Lung (tissue), 17 donors: ENCODE measurements at places on chromosomes 7 and 10.

DNA sequence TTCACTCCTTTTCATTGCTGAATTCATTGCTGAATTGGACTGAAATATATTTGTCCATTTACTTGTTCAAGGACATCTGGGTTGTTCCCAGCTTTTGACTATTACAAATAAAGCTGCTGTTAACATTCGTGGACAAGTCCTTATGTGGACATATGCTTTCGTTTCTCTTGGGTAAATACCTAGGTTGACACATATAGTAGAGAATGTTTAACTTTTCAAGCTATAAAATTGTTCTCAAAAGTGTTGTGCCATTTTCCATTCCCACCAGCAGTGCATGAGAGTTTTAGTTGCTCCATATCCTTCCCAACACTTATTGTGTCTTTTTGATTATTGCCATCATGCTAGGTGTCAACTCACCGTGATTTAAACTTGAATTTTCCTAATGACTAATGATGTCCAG, 17.5 kb upstream of the CPVL start:
- no peak for DNase-seq

- no peak for DNase-seq
These were observed 5.8 kb downstream of the MINDY4 start for GRCh38 chr7:30776971-30777370.

GRCh38 chr10:130761788-130762301, 549.7 kb downstream of the TCERG1L start:
- no peak for DNase-seq

DNA sequence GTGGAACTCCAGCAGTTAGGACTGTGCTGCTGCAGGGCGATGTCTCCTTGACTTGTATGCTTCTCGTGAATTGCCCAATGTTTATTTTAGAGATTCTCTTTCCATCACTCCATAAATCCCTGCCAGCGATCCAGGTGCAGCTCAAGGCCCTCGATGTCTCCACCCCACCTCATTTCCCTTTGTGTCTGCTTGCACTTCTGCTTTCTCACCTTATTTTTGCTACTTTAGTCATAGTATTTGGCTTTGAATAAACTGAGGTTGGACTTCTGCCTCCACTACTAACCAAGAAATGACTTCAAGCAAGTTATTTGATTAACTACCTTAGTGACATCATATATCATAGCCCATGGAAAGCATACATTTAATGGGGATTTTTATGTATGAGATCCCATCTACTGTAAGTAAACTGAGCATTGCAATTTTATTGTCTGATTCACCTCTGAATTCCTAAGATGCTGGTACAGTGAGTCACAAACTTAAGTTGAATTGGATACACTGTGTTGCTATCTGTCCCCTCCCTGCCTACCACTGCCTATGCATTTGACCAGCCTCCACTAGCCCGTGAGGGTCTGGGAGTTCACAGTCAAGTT, 255.8 kb downstream of the ABCA13 start:
- no peak for DNase-seq

DNA sequence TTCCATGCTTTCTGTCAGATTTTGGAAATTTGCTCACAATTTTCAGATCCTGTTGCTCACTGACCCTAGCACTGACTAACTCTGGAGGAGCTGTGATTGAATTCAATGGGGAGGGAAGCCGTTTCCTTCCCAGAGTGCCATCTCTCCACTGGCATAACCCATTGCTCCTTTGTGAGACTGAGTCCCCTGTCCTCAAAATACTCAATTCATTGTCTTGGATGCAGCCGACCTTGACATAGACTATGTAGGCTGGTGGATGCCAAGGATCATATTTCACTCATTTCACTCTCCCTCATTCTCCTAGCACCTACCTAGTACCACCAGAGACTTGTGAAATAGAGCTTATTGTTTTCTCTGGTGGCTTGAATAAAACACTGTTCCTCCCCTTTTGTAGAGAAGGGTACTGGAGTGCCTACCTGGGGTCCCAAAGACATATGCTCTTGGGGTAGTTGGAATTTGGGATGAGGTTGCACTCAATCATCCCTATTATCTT, 511.3 kb upstream of the ZMIZ1 start:
- no peak for DNase-seq

- DNase-seq, result peak; percentile 46
These were observed 100.1 kb upstream of the TMEM72 start for GRCh38 chr10:44811072-44811471.

- DNase-seq, result peak; percentile 74
These were observed 87.2 kb downstream of the RNF216 start for GRCh38 chr7:5694221-5694754.

DNA sequence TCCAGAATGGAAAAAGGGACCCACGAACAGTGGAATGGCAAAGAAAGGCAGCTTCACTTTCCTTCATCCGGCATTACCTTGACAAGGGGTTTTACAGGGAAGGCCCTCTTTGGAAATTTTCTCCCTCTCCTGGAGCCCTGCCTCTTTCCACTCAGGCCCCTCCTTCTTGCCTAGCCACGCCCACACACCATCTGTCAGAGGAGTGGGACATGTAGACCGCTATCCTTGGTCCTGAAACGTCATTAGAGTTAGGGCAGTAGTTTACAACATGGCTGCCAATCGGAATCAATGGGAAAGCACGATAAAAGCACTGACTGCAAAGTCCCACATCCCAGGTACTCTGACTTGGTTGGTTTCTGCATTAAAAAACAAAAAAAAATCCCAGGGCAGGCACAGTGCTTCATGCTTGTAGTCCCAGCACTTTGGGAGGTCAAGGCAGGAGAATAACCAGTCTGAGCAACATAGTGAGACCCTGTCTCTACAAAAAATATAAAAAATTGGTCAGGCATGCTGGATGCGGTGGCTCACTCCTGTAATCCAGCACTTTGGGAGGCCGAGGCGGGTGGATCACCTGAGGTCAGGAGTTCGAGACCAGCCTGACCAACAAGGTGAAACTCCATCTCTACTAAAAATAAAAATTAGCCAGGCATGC, 96.4 kb downstream of the MARCHF5 start:
- DNase-seq, result peak; percentile 51

GRCh38 chr7:142188846-142189245, 69.0 kb downstream of the PRSS58 start:
- DNase-seq, result peak; percentile 9

DNA sequence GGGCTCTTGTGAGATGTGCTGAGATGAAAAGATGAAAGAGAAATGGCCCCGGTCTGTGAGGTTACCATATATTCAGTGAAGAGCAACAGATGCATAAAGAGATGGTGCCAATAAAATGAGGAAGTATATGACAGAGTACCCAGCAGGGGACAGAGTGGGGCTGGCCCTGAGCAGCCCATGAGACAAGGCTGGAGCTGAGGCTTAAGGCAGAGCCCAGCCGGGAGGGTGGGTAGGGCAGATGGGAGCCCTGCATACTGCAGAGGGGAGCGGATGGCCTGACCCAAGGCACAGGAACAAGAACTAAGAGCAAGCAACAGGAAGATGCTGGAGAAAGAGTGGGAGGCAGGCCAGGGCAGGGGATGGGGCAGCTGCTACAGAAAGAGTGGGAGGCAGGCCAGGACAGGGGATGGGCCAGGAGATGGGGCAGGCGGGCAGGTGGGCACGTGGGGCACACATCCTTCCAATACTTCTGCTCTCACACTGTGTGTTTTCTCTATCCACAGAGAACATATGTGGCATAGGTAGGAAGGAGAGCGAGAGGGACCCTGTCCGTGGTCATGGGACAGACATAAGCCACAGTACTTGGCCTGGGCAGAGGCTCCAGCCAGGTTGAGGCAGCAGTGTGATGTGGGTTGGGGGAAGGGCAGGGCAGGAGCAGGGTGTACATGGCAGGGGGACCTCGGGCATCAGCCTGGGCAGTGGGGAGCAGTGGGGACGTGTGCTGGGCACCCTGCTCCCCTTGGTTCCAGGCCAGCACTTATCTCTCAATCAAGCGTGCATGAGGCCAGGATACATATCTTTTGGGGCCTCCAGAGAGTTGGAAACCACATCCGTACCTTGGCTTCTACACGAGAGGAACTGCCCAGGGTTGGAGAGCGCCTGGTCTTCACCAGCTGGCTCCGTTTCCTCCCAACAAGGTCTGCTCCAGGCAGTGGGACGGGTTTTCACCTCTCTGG, 91.6 kb upstream of the IKZF1 start:
- no peak for DNase-seq

GRCh38 chr7:144256112-144256511, 8.5 kb downstream of the OR2A7 start:
- peak; percentile 2 for DNase-seq

DNA sequence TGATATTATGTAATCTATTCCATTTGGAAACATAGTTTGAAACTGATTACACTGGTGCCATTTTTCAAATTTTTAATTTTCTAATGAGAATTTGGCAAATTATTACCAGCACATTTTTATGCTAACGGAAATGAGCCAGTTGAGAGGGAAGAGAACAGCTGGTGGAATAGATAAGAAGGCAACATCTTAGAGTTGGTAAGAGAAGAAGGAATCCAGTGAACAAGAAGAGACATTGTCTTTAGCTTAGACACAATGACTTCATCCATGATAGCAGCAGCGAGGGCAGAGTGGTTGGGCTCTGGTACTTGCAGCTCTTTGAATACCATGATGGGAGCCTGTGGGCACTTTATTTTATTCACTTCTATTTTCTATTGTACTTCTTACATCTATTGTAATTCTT, 89.6 kb downstream of the CHRM2 start:
- DNase-seq, result no peak

- no peak for DNase-seq
These were observed 64.1 kb downstream of the MINDY3 start for GRCh38 chr10:15796098-15796759.

GRCh38 chr7:79513261-79513660, 59.8 kb upstream of the MAGI2 start:
- no peak for DNase-seq

GRCh38 chr10:24882047-24882698, 70.2 kb downstream of the PRTFDC1 start:
- peak; percentile 83 for DNase-seq

GRCh38 chr7:131843898-131844331, 287.5 kb upstream of the PODXL start:
- peak; percentile 91 for DNase-seq

DNA sequence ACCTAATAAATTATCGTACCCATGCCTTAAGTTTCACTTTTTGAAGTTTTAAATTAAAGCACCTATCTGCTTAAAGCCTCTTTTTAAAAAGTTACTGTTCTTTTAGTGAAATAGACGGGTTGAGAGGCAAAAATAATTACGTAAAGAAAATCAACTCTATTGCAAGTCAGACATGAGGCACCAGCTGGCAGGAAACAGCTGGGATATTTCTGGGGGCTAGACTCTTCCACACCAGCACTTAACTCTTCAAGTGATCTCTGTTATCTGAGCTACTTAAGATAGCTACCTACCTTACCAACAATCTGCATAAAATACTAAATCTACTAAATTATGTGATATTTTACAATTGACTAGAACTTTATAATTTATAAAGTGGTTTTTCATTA, 35.8 kb downstream of the GBF1 start:
- DNase-seq, result peak; percentile 49

DNA sequence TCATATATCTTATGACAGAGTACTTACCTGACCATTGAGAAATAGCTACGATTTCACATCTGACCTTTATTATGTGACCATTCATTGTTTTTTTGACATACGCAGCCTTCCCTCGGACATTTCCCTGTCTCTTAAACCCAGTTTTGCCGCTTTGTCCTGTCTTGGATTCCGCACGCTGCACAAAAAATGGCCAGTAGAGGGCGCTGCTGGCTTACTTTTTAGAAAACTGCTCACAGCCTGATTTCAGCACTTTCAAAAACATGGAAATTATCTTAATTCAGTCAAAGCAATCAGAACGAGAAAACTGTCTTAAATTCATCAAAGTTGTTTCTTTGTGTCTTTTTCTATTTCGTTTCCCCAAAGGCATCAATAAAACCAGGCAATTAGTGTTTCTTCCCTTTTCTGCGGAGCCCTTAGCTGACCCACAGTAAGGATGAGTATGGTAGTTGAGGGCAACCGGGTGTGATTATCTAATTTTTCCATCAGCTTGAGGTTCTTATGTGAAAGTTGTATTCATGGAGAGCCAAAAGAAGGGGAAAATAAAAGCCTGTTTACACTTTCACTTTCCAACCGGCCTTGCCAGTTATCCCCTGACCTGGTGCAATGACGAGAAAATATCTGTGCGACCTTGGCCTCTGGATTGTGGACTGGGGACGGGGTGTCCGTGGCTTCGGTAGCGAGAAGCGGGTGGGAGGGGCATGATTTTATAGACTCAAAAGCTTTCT, 144.4 kb downstream of the DYNC1I1 start:
- DNase-seq, result peak; percentile 93

- DNase-seq, result no peak
These were observed at the start of gene GPR26 for GRCh38 chr10:123666318-123667236. Gene GPR26 (plus strand): TSS chr10:123666355. CDS start chr10:123666408, 53 bp downstream.

DNA sequence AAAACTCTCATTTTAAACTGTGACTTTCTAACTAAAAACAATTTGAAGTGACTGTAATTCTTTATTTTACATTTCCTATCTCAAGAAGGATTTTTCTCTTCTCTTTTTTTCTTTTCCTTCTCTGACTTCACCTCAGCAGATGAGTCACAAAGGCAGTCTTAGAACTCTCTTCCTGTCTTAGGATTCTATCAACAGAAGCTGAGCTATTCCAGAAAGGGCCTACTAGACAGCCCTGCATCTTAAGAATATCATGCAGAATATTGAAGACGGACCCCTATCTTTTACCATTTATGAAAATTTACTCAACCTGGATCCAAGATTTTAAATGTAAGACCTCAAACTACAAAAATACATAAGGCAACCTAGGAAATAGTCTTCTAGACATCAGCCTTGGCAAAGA, 365.7 kb upstream of the SEMA3C start:
- no peak for DNase-seq

GRCh38 chr10:113648478-113648877, 15.4 kb downstream of the NRAP start:
- DNase-seq, result no peak

- DNase-seq, result peak; percentile 91
These were observed 302.4 kb upstream of the NFE2L3 start for GRCh38 chr7:25849500-25850184.

GRCh38 chr10:74813381-74814259, 12.8 kb upstream of the KAT6B start:
- no peak for DNase-seq

DNA sequence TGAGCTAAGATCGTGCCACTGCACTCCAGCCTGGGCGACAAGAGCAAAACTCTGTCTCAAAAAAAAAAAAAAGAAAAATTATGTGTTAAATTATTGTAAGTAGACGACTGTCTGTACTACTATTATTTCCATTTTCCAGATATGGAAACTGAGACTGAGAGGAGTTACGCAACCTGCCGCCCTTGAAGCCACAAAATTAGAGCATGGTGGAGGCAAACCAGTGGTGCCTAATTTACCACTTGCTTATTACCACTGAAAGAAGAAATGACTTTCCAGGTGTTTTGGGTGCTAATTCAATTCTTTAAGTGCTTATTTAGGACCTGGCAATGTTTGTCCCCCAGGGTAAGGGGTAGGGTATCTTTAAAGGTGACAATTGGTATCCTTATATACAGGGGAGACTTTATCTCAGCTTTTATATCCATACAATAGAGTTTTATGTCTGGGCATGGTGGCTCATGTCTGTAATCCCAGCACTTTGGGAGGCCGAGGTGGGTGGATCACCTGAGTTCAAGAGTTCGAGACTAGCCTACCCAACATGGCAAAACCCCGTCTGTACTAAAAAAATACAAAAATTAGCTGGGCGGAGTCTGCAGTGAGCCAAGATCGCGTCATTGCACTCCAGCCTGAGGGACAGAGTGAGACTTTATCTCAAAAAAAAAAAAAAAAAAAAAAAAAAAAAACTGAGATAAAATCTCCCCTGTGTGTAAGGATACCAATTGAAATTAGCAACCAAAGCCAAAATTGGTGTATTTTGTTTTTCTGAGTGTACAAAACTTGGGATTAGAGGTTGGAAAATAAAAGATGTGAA, 16.6 kb upstream of the CAMK1D start:
- no peak for DNase-seq
